ENCODE measurements at places on chromosomes 2 and 18.
A peak's percentile ranks its signal among the peaks of the same experiment; 100 is the strongest.

DNA sequence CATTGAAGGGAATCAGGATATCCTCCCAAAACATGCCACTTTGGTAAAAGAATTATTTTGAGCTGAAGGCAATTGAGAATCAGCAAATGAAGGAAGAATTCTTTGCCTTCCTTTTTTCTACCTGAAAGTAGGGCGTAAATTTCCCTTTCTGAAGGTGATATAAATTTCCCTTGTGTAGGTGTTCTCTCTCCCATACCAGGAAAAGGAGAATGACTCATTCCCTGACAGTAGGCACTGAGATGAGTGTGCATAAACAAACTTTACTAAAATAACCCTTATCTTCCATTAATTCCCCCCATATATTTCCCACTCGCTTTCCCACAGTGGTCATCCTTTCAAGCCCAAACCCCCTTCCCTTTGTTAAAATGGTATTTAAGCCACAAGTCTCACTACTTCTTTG is 1339.0 kb downstream of the LRP1B start:
- no peak for DNase-seq

DNA sequence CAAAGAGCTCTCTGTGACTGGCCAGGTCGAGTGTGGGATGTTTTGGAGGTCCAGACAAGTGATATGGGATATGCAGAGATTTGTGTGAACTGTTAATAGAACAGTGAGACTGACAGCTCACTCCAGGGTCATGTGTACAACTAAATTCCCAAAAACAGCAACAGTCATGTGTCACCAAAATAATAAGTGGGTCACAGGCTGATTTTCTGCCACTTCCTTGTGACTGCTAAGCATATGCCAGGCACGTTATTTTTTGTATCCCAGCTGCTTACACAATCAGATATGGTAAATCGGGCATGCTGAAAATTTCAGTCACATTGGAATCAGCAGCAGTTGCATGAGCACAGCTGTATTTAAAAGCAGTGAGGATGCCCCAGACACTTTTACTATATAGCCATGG is 198.7 kb downstream of the PTGR3 start:
- DNase-seq: peak; percentile 76

DNA sequence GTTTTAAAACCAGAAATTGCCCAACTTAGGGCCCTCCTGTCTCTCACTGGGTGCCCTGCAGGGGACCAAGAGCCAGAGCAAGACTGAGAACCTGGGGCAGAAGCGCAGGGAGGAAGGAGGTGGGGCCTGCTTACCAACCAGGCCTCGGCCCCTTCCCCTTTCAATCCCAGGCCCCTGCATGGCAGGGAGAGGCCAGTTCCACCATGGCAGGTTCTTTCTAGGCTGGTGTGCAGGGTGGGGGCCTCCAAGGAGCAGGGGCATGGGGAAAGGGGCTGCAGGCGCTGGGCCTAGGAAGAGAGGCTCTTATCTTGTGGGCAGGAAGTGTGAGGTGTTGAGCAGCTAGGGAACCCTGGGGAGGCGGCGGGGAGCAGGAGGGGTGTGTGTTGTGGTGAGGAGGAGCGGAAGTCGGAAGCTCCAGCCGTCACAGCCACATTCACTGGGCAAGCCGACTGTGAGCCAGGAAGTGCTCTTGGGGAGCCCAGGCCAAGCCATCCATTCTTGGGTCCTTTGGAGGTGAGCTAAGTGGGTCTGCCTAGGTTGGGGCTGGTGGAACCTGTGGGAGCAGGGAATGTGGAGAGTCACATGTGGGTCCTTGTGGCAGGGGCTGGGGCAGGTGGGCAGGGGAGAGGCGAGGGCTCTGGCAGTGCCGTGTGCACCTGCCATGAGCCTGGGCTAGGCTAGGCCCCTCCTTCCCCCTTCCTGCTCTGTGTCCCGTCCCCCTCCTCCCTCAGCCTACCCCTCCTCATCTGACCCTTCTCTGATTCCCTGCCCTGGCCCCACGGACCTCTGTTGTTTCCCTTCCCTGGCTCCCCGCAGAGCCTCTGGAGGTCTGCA is at the start of gene PSD4:
PSD4 (plus strand) TSS at position 430 of the 834 bp plus-strand sequence. CDS start 8,486 bp downstream, outside the sequence.
- DNase-seq: peak; percentile 86

GRCh38 chr2:45726188-45726587 is 74.7 kb downstream of the PRKCE start:
- DNase-seq: peak; percentile 19

GRCh38 chr2:236171680-236172254 is 3.6 kb upstream of the GBX2 start:
- no peak for DNase-seq

- peak; percentile 31 for DNase-seq
Observed at GRCh38 chr2:173567493-173567892, 212.8 kb downstream of the CDCA7 start.

- DNase-seq: no peak
Observed at GRCh38 chr2:144131042-144131441, 388.9 kb downstream of the ZEB2 start.

All from inflammatory macrophage (primary cell).